ENCODE measurements at places on chromosomes 5 and 9.

- no peak for DNase-seq
These were observed 395.9 kb downstream of the PSAT1 start for GRCh38 chr9:78692871-78693270.

DNA sequence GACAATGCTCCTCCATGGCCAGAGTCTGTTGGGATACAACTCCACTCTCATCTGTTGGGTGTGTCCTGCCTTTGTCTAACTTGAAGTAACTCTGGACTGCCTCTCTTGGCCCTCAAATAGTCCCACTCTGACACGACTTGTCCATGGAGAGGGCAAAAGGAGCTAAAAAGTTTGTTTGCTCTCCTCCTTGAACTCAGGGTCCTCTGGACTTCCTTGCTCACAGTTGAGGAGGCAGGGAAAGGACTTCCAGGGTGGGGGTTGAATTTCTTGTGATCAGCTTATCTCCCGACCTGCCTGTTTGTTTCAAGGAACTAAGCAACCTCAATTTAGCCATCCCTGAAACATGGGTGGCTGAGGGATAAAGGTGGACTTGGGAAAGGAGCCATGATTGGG, 11.7 kb downstream of the DNAJB5 start:
- no peak for DNase-seq

- no peak for DNase-seq
These were observed 45.9 kb downstream of the C9orf50 start for GRCh38 chr9:129574911-129575585.

DNA sequence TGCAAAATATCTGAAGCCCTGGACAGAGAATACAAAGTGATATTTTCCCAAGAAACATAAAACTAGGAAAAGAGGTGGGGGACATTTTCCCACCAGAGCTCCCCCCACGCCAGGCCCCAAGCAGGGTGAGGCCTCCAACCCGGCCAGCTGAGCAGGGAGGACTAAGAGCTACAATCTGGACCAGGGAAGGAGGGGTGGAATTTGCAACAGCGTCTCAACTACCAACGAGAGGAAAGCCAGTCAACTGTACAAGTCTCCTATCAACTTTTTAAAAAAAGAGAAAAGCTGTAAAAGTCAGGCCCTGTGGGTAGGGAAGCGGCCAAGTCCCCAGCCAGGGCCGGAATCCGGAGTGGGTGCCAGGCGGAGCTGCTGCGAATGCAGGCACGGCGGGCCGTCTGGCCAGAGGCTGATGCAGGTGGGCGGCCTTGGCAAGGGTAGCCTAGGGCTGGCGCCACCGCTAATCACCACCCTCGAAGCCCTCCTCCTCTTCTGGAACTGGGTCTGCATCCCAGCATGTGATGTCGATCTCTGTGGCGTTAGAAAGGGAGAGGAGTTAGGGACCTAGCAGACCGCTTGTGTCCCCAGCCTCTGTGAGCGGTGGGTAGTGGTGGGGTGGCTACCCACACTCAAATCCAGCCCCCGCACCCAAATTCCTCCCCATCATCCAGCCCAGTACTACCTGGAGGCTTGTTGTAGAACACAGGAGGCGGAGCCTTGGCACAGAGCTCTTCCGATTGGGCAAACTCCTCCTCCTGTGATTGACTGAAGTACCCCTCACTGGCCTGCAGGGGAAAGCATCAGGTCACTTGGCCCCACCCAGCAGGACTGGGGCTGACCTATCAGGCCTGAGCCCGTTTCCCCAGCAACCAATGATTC, 10.6 kb downstream of the PRR7 start:
- peak; percentile 94 for DNase-seq

DNA sequence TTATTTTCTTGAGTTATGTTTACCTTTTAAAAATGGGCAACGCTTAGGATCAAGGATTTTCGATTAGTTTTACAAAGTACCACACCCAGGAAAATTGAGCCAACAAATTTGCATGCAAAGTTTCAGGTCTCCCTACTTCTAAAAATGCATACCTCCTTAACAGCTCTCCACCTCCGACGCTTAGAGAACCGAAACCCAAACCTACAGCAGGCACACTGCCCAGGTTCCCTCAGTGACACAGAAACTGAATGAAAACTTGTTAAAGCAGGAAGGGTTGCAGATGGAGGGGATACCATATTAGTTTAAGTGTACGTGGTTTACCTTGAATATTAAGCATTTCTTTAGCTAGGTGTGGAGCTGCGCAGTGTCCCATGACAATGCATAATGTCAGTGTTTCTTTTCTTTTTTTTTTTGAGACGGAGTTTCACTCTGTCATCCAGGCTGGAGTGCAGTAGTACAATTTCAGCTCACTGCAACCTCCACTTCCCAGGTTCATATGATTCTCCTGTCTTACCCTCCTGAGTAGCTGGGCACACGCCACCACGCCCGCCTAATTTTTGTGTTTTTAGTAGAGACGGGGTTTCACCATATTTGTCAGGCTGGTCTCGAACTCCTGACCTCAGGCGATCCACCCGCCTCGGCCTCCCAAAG, 1.6 kb upstream of the SUB1 start:
- peak; percentile 69 for DNase-seq

GRCh38 chr5:68894673-68895072, 199.1 kb upstream of the SLC30A5 start:
- no peak for DNase-seq

GRCh38 chr9:133238272-133238850, 29.3 kb upstream of the OBP2B start:
- peak; percentile 57 for DNase-seq

- no peak for DNase-seq
These were observed 352.1 kb upstream of the CD180 start for GRCh38 chr5:67548520-67549295.

GRCh38 chr5:163509291-163509951, 4.0 kb downstream of the MAT2B start:
- DNase-seq = no peak
